Nasal cavity respiratory epithelium epithelial cell of viscerocranial mucosa (primary cell): ENCODE measurements at places on chromosomes 7 and 10. TPM values are rescaled to one million over a fixed set of nuclear protein-coding genes. Genes with fewer than 3 reads are reported as not detected.

The FGFR2 gene
- total RNA-seq: 20.2 and 35.2 TPM in 2 replicates

The HMX2 gene
- not detected in 2 replicates for total RNA-seq

The NDUFB8 gene
- 87.1 and 165 TPM in 2 replicates for total RNA-seq

The FAM25G gene
- total RNA-seq: 10.9 TPM in 1 of 2 replicates, not detected in the other
